ENCODE measurements at places on chromosomes 2 and 18.

DNA sequence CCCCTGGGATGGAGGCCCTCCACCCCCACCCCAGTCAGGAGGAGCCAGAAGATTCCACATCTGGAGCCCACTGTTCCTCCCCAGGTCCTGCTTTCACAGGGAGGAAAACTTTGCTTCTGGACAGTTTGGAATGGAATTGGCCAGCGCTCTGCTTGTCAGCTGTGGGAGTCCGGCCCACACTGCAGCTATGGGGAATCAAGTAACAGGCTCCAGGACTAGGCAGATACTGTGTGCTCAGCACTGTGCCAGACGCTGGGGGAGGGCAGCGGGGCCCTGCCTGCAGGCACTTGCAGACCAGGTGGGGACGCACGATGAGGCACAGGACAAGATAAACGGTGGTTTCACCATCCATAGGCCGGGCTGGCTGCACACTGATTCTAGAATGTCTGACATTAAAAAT lies 114.0 kb downstream of the STPG4 start:
- DNase-seq = no peak

DNA sequence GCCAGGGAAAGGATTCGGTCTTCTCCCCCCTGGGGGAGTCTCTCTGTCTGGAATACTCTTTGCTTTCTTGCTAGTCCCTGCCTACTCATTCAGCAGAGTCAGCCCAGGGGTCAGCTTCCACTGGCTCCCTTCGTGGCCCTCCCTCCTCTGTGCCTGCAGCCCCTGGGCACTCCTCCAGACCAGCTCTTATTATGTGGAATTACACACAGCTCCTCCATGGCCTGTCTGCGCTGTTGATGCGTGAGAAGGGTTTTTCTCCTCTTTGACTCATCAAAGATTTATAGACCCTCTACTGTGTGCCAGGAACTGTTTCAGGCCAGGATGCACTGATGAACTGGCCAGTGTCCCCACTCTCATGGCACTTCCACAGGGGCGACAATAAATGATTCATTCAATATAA lies 44.4 kb downstream of the ST8SIA5 start:
- DNase-seq = peak; percentile 70

DNA sequence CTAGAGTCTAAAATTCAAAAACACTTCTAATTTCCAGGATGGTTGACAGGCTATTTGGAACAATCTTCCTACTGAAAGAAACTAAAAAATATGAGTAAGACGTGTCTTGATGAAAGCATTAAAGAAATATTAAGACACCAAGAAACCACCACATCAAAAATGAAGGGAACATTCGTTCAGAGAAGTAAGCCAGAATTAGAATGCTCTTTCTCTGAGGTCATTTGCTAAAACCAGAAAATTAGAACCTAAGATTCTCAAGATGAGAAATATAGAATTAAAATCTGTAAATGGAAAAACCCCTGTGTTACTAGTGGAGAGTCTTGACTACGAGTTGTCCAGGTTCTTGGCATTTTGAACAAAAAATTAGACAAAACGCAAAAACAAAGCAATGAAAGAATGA lies 54.8 kb upstream of the YWHAQ start:
- DNase-seq = no peak

- no peak for DNase-seq
Observed at GRCh38 chr2:60371681-60372080, 181.8 kb downstream of the BCL11A start.

DNA sequence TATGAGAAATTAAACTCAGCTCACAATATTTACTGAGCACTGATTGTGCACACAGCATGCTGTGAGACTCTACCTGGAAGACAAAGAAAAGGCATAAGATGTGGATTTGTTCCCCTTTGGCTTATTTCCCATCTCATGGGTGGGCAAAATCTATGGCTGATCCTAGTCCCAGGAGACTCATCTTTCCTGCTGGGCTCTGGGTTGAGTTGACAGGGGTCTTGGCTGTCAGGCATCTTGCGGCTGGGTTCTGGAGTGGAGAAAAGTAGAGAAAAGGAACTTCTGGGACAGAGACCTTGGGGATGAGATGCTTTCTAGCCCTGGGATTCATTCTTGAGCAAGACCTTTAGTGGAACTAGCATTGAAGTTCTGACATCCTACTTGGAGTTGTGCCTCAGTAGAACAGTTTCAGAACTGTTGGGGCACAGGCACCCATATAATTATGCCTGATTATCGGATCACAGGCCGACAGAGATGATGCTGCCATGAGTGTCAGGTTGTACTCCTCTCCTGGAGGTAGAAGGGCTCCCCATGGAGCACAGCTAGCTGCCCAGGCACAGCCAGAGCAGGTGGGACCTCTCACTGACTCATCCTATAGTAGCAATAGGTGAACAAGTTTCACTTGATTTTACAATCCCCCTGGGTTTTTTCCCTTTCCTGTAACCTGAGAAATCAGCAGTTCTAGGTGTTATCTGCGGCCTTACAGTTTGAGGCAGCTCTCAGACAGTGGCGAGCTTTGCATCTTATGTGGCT lies 260.9 kb downstream of the CYRIA start:
- DNase-seq = no peak

- DNase-seq = no peak
Observed at GRCh38 chr18:23574611-23575308, 11.5 kb downstream of the NPC1 start.

DNA sequence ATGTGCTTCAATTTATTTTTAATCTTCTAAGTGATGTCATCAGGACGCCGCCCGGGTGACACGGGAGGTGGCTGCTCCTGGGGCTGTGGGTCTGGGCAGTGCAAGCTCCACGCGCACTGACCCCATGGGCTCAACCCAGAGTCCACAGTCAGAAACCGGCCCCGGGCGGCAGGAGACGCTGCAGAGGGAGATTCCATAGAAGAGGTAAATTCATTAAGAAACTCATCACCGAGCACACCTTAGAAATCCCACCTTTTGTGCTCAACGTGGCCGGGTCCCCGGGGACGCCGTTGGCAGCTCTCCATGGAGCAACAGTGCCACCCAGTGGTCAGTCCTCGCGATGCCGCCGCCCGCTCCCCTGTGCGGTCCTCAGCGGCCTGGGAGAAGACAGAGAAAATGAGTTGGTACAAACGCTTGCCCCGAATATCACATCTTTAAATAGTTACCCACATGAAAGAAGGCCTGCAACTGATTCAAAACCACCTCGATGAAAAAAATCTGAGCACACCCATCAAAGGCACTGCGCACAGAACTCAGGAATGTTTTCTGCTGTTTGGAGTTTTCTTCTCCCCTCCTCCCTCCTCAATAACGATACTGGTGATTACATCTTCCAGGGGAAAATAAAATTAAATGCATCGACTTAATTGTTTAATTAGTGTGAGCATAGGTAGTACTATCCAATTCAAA lies 92.6 kb downstream of the CMPK2 start:
- peak; percentile 48 for DNase-seq

GRCh38 chr18:3554091-3554601 lies 104.2 kb downstream of the TGIF1 start:
- peak; percentile 16 for DNase-seq

GRCh38 chr2:14603676-14604075 lies 28.8 kb upstream of the LRATD1 start:
- DNase-seq = no peak

GRCh38 chr2:231169488-231169887 lies 28.9 kb upstream of the ARMC9 start:
- DNase-seq = no peak

Measured in fibroblast of skin of right biceps (primary cell).